ENCODE measurements at places on chromosomes 13 and 19.

DNA sequence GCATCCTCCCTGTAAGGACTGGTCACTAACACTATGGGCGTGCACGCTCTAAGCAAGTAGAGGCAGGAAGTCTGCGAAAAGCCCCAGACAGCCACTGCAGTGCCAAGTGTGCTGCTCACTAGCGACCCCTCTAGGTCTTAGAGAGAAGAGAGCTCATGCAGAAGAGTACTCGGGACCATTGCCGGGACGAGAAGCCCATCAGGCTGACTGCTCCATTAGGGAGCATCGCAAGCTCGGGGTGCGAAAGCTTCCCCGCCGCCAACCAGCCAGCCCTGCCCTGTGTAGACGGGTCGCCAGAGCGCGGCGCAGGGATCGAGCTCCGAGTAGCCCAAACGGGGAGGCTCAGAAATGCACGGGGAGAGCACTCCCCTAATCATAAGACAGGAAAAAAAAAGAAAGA lies 16.6 kb downstream of the POU4F1 start:
- H3K4me1 ChIP-seq = no peaks in the 10 kb centered on the region
- H3K27ac ChIP-seq = no peak overlapping the region
- no peak overlapping the region for H3K4me3 ChIP-seq
- H3K36me3 ChIP-seq = no peaks in the 10 kb centered on the region

DNA sequence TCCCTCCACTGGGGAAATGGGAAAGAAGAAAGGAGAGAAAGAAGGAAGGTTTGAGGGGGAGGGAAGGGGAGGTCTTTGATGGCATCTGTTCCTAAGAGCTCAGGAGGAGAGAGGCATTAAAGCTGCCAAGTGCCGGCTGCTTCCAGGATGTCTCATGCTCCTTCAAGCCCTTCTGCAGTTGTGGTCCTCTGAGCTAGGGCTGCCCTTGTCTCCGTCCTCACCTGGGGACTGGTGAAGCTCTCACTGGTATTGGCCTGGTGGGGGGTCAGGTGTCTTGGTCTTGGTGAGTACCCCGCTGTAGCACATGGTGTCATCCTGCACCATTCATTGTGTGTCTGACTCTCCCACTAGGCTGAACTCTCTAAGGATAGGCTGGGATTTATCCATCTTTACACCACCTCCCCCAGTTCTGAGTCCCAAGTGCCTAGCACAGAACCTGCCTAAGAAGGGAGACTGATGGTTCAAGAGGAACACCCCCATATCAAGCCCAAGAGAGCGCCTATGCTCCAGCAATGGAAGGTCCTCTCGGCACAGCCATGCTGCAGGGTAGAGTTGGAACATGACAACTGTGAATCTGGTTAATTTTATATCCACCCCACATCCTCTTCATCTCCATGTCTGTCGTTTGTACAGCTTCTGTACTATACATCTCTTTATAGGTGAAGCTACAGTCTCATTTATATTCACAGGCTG lies 83.7 kb downstream of the AKAP11 start:
- no peaks in the 10 kb centered on the region for H3K4me1 ChIP-seq
- no peak for DNase-seq
- H3K27me3 ChIP-seq = no peaks in the 10 kb centered on the region
- H3K36me3 ChIP-seq = no peaks in the 10 kb centered on the region

DNA sequence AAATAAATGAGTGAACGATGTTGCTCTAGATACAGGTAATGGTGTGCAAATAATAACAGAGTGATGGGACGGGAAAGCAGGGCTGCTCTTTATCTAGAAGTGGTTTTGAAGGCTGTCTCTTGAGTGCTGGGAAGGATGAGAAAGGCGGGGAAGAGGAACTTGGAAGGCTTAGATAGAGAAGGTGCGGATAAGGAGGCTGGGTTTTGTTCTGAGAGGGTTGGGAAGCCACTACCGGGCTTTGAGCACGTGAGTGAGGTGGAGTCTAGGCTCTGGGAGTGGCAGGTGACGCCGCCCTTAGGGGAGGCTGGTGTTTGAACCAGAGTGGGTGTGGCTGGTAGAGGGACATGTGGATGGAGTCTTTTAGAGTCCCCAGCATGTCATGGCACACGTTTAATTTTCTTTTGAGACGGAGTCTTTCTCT lies 811 bp downstream of the ARMC6 start:
- peak overlapping the region; percentile 96 for H3K27ac ChIP-seq
- H3K27me3 ChIP-seq = no peaks in the 10 kb centered on the region
- peak overlapping the region; percentile 76 for H3K4me3 ChIP-seq
- peaks cover 1% of the 10 kb centered on the region for H3K4me1 ChIP-seq

- H3K4me3 ChIP-seq = peak within 1 kb of the TSS; percentile 86
- H3K27me3 ChIP-seq = no peaks in the 10 kb centered on the region
- peak within 1 kb of the TSS; percentile 83 for H3K27ac ChIP-seq
- H3K4me1 ChIP-seq = no peaks in the 10 kb centered on the region
- peaks cover 12% of the 10 kb centered on the region for H3K36me3 ChIP-seq
These were observed at the start of gene CCDC97 for GRCh38 chr19:41310033-41310831. TSS of gene CCDC97 (plus strand) at chr19:41310172. CDS start at chr19:41310311, 139 bp downstream.

GRCh38 chr19:3178973-3179738 lies 587 bp downstream of the S1PR4 start:
- no peak overlapping the region for H3K4me3 ChIP-seq
- no peaks in the 10 kb centered on the region for H3K27me3 ChIP-seq
- H3K36me3 ChIP-seq = no peaks in the 10 kb centered on the region
- H3K4me1 ChIP-seq = no peaks in the 10 kb centered on the region
- H3K27ac ChIP-seq = no peak overlapping the region

DNA sequence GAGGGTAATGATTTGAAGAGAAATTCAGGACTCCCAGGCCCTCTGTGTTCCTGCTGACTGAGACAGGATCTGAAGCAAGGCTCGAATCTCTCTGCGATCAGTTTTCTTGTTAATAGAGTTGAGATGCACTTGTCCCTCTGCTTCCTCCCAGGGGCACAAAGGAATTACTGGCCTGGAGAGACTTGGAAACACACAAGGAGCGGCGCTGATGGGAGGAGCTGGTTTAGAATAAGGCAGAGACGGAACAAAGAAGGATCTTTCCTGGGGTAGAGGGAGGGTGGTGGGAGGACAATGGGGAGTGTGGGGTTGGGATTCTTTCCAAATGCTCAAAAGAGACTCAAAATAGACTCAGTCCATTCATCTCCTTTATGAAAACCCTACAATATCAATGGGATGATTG lies 719.1 kb downstream of the UQCRFS1 start:
- H3K27ac ChIP-seq = no peak overlapping the region
- H3K36me3 ChIP-seq = no peaks in the 10 kb centered on the region
- H3K4me3 ChIP-seq = no peak overlapping the region

DNA sequence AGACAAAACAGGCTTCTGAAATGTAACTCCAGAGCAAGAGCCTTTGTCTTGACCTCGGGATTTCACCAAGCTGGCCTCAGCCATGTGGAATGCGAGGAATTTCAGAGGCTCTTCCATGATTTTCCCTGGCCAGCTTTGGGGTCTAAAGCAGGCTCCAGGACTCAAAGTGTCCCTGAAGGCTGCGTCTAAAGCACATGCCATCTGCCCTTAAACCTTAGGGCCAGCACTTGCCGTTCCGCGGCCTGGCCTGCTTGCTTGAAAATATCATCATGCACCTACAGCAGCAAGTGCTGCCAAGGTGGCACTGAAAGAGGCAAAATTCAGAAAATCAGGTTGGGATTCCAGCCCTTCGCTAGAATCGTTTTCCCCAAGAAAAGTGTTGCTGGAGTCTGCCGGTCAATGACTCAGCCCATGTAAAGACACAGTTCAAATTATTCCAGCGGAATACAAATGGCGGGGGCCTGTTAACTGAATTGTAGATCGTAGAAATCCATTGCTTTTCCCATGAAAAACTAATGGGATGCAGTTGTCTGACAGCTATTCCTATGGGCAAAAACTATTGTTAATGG lies 105.7 kb upstream of the RAP2A start:
- peak; percentile 98 for DNase-seq
- no peaks in the 10 kb centered on the region for H3K36me3 ChIP-seq
- no peak overlapping the region for H3K4me3 ChIP-seq
- H3K27me3 ChIP-seq = no peaks in the 10 kb centered on the region

GRCh38 chr19:32720216-32720935 lies 809 bp downstream of the TDRD12 start:
- H3K36me3 ChIP-seq = no peaks in the 10 kb centered on the region
- H3K4me3 ChIP-seq = no peak overlapping the region
- DNase-seq = no peak
- no peak overlapping the region for H3K27ac ChIP-seq
- H3K27me3 ChIP-seq = no peaks in the 10 kb centered on the region
- no peaks in the 10 kb centered on the region for H3K4me1 ChIP-seq

- H3K27ac ChIP-seq = no peak overlapping the region
- no peaks in the 10 kb centered on the region for H3K4me1 ChIP-seq
- no peak overlapping the region for H3K4me3 ChIP-seq
- no peaks in the 10 kb centered on the region for H3K27me3 ChIP-seq
- no peaks in the 10 kb centered on the region for H3K36me3 ChIP-seq
These were observed 173.8 kb upstream of the SOX21 start for GRCh38 chr13:94886191-94886590.

DNA sequence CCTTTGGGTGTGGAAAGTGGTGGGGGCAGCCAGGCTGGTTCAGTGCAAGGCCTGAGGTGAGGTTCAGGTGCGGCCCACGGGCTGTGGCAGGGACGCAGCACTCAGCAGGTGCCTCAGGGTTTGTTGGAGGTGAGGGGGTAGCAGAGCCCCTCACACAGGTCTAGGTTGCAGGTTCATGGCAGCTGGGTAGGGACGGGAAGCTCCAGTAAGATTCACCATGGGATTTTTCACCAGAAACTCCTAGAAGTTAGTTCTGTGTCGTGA lies 14.0 kb downstream of the MCF2L start:
- no peaks in the 10 kb centered on the region for H3K36me3 ChIP-seq
- H3K4me3 ChIP-seq = no peak overlapping the region
- H3K4me1 ChIP-seq = no peaks in the 10 kb centered on the region
- no peak overlapping the region for H3K27ac ChIP-seq
- H3K27me3 ChIP-seq = no peaks in the 10 kb centered on the region
- no peak for DNase-seq

GRCh38 chr19:43674596-43674995 lies 4.6 kb upstream of the PLAUR start:
- peaks cover 5% of the 10 kb centered on the region for H3K4me1 ChIP-seq
- H3K27ac ChIP-seq = no peak overlapping the region
- no peak for DNase-seq
- no peak overlapping the region for H3K4me3 ChIP-seq

DNA sequence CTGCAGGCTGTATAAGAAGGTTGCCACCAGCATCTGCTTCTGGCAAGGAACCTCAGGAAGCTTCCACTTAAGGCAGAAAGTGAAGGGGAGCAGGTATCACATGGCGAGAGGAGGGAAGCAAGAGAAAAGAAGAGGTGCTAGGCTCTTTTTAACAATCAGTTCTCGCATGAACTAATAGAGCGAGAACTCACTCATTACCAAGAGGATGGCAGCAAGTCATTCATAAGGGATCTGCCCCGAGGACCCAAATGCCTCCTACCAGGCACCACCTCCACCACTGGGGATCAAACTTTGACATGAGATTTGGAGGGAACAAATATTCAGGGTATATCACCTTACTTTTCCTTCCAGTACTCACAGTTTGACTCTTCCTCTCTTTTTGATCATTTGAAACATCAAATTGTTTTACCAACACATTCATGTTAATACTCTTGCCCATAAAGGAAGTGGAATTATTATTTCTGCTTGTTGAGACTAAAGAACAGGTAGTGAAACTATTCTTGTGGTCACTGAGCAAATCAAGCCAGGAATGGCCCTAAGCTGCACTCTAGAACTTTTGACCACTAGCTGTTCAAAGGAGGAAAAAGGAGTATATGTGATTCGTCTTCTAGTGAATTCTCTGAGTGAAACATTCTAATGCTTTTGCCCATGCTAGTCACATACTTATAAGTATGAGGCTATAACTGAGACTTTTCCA lies 45.0 kb downstream of the LACC1 start:
- no peak overlapping the region for H3K4me3 ChIP-seq
- H3K36me3 ChIP-seq = no peaks in the 10 kb centered on the region
- no peaks in the 10 kb centered on the region for H3K4me1 ChIP-seq

- no peaks in the 10 kb centered on the region for H3K27me3 ChIP-seq
- no peaks in the 10 kb centered on the region for H3K36me3 ChIP-seq
- no peak overlapping the region for H3K4me3 ChIP-seq
- DNase-seq = no peak
These were observed 904.5 kb downstream of the SLITRK6 start for GRCh38 chr13:84894749-84895148.

DNA sequence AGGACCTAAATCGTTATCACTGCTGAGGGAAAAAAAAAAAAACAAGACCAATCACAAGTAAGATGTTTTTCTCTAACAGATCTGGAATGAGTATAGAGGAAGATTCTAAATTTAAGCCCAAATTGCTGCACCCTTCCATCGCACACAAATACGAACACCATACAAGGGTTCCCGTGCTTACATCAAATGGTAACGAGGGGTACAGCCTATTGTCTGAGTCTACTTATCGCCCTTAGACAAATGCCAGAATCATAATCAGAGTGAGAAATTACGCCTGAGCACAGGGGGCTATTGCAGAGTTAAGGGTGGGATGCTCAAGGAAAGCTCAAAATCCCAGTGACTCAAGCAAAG lies 603 bp downstream of the ZC3H13 start:
- peak; percentile 14 for DNase-seq
- H3K27me3 ChIP-seq = no peaks in the 10 kb centered on the region
- H3K4me3 ChIP-seq = peak overlapping the region; percentile 64
- H3K36me3 ChIP-seq = no peaks in the 10 kb centered on the region

GRCh38 chr13:43905435-43906031 lies 25.8 kb downstream of the LACC1 start:
- peak; percentile 72 for DNase-seq
- H3K27ac ChIP-seq = no peak overlapping the region
- no peak overlapping the region for H3K4me3 ChIP-seq
- no peaks in the 10 kb centered on the region for H3K27me3 ChIP-seq
- H3K4me1 ChIP-seq = no peaks in the 10 kb centered on the region

GRCh38 chr13:20181188-20181587 lies 11.6 kb downstream of the GJB2 start:
- DNase-seq = no peak
- no peaks in the 10 kb centered on the region for H3K27me3 ChIP-seq
- no peak overlapping the region for H3K4me3 ChIP-seq
- no peaks in the 10 kb centered on the region for H3K36me3 ChIP-seq
- no peak overlapping the region for H3K27ac ChIP-seq

DNA sequence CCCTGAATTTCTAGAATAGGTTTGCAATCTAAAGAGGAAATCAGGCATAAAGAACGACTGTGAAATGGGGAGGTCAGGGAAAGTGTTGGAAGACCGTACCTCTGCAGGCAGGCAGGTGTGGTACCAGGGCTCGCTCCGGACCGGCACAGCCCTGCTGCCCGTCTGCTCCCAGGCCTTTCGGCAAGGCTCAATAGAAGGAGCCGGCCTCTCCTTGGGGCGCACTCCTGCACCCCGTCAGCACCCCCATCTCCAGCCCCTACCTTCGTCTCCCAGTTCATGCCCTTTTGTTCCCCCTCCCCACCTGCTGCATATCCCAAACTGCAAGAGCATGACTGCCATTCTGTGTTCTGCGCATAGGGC lies 139.8 kb upstream of the SOX1 start:
- no peak for DNase-seq
- no peaks in the 10 kb centered on the region for H3K4me1 ChIP-seq
- H3K27me3 ChIP-seq = no peaks in the 10 kb centered on the region
- no peak overlapping the region for H3K4me3 ChIP-seq
- no peak overlapping the region for H3K27ac ChIP-seq
